ENCODE measurements at places on chromosomes 3 and 15.

- DNase-seq, result no peak
Measured at GRCh38 chr3:141505166-141505565, 18.3 kb downstream of the RASA2 start.

DNA sequence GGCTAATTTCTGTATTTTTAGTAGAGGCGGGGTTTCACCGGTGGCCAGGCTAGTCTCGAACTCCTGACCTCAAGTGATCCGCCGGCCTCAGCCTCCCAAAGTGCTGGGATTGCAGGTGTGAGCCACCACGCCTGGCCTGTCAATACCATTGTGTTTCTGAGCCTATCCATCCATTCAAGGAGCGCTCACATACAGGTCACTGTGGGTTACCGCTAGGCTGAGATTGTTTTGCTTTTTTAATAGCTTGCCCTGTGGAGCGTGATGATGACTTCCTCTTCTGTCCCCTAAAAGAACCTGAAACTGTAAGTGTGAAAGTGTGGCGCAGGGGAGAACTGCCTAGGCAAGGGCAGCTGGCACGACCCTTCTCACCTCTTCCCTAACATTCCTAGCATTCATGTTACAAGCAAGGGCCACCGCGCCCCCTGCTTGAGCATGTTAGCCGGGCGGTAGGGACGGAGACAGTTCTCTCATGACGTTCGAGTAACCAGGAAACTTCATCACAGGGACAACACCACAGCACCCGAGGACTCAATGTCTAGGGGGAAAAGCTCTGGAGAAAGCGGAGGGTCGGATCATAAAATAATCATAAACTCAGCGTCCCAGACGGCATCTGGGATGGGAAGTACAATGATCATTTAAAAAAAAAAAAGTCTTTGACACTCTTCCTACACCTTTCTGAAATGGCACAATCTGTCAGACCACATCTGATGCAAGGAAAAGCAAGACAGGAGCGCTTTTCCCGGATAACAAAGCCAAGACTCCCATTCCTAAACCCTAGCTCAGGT is 790 bp downstream of the LAMP3 start:
- DNase-seq, result peak; percentile 80

DNA sequence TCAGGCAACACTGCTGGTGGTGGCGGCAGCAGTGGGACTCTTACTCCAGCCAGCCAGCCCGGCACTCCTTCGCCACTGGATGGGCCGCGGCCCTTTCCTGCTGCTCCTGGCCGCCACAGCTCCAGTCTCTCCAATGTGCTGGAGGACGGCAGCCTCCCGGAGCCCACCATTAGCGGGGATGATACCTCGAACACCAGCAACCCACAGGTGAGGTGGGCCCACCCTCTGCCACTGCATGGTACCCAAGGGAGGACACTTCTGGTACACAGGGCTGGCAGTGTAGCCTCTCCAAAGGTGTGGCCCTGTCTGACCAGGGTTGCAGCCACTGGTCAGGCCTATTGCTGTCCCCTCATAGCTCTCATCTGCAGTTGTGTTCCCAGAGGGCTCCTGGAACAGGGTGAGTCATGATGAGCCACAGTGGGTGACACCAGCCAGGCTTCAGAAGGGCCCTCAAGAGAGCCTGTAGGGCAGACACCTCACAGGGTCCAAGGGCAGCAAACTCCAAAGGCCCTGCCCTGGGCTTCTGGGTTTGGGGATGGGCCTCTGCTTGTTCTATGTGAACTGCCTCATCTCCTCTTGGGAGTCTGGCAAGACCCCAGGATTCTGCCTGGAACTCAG is 20.8 kb downstream of the NBEAL2 start:
- no peak for DNase-seq

- no peak for DNase-seq
Measured at GRCh38 chr3:138032567-138032966, 22.6 kb downstream of the CLDN18 start.

DNA sequence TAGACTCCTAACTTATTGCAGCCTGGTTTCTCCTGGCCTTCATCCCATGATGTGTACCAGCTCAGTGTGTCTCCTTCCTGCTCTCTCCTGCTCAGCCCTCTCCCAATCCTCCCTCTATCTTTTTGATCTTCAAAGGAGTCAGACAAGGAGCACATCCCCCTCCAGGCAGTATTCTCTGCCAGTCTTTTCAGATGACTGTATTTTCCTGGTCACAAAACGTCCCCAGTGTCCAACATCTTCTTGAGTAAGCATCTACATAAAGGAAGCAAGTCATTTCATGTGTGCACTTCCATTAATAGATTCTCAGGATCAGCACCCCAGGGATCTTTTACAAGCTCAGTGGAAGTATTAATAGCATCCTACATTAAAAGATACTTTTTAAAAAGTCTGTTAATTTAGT is 148.9 kb upstream of the THBS1 start:
- DNase-seq, result no peak

DNA sequence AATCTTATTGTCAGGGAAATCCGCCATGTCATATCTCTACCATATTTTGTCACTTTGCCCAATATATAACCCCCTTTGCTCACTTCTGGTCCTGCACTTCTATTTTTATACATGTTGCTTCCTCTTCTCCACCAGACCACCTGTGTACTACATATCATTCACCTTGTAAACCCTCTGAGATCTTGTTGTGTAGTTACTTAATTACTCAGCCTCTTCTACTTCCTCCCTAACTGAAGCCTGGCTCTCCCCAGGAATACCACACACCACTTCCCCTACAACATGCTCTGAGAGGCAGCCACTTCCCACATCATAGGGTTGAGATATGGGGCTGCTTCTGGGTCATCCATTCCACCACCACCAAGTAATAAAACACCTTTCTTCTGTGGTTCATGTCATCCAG is 10.0 kb downstream of the HEXA start:
- no peak for DNase-seq

GRCh38 chr3:15536856-15537255 is 15.3 kb upstream of the COLQ start:
- DNase-seq, result no peak

DNA sequence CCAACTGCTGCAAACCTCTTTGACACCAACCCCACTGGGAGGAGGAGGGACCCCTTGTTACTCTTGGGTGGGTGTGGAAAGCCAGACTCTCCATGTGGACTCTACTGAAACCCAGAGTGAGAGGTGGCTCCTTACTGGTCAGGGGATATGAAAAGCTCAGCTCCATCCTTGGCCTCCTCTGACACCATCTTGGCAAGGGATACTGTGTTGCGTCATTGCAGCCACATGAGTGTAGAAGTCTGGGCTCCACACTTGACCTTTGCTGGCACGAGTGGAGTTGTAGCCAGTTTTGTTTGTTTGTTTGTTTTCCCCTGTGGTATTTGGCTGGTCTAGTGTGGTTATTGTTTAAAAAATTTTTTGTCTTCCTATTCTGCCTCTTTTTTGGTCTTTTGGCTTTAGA is 289.1 kb downstream of the GAP43 start:
- DNase-seq, result no peak

DNA sequence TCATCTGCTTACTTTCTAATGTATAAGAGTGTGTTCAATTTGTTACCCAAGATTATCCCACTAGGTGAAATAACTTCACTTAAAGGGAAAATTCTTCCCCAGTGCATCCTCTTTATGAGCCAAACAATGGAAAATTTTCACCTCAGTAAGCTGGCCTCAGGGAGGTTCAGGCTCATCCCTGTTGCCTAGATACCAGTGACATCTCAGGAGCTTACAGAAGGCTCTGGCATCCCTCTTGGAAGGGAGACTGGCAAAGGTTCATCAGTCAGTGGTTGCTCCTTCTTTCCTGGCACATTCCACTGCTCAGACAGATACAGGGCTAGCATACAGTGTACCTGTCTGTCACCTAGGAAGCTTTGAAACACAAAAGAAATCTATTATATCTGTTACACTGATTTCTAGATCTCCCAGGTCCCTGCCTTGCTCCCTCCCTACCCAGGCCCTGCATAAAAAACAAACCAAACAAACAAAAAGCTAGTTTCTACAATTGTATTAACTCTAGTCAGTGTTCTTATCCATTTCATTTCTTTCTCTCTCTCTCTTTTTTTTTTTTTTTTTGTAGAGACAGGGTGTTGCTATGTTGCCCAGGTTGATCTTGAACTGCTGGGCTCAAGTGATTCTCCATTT is 1.7 kb downstream of the IP6K2 start:
- peak; percentile 60 for DNase-seq

GRCh38 chr3:124802061-124802698 is 71.9 kb downstream of the UMPS start:
- DNase-seq, result no peak

GRCh38 chr3:124117486-124117885 is 125.6 kb upstream of the ROPN1 start:
- no peak for DNase-seq

All from islet precursor cell (in vitro differentiated cells).